ENCODE measurements at places on chromosomes 5 and 9.
A peak's percentile ranks its signal among the peaks of the same experiment; 100 is the strongest.

GRCh38 chr5:74418709-74419108 is 221.8 kb downstream of the ENC1 start:
- no peak for DNase-seq

- DNase-seq: no peak
Measured at GRCh38 chr9:124615100-124615742, 108.0 kb upstream of the NR5A1 start.

DNA sequence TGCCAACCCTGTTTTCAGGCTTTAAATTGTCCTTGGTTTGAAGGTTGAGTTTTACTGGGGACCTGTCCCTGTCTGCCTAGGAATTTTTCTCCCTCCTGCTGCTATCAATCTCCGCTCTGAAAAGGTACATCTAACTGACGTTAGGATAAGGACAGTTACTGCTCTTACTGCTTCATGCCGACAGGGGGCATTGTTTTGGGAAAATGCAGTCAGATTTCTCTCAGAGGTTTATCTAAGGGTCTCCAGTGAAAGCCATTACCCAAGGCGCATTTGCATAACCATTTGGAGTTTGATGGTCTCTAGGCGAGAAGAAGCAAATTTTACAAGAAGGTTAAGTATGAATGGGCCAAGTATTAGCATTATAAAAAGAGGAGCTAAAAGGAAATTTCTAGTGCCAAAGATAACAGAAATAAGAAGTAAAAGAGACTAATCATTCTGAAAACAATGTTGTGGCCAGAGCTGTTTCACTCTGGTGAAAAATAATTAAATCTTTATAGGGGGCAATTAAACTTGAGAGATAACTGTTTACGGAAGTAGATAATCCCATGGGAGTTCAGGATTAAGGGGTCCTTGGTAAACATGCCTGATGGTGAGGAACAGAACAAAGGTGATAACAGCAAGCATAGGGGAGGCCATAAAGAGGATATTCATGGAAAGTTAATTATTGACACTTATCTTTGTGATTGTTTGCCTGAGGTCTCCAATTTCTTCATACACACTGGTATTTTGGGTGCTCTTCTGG is 605.0 kb downstream of the MTRR start:
- DNase-seq: no peak

DNA sequence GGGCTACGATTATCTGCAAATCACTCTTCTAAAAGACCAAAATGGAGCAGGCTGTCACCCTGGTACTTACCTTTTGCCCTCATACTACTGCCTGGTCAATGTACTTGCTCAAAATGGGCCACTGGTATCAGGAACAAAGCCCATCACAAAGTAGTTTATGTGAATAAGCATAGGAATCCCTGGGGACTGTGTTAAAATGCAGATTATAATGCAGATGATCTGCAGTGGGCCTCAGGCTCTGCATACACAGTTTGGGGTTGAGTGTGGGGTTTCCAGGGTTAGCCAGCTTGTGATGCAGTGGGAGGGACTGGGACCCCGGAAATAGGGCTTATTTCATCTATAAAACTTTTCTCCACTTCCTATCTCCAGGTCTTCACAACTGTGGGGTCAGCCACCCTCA is 173.1 kb downstream of the HSD17B3 start:
- no peak for DNase-seq

DNA sequence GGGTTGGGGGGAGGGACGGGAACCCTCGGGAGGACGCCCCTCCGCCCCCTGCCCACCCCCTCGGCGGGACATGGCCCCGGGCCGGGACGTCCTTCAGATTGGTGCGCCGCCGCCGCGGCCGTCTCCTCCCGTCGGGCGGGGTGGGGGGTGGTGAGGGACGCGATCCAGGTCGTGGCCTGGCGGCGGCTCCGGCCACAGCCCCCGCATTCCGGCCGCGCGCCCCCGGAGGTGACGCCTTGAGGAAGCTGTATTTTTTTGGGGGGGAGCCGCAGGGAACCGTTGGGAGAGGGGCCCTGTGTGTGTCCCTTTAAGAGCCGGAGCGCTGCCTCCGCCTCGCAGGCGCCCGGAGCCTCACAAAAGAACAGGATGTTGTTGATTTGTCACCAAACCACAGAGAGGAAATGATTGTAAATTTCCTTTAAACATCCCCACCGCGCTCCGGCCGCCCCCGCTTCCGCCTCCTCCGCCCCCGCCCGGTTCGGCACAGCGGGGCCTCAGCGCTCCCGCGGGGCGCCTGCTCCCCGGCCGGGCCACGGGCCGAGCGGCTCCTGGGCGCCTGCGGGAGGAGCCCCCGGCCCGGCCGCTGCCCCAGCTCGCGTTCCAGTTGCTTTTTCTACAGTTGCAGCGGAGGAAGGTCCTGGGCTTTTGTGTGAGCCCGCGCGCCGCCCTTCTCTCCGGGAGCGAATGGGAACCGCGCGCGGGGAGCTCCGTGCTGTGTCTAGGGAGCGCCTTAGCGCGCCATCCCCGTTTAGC is 32.1 kb upstream of the SPRY4 start:
- DNase-seq: peak; percentile 91

GRCh38 chr9:100426189-100426529 is 784 bp upstream of the MSANTD3 start:
- DNase-seq: peak; percentile 46

DNA sequence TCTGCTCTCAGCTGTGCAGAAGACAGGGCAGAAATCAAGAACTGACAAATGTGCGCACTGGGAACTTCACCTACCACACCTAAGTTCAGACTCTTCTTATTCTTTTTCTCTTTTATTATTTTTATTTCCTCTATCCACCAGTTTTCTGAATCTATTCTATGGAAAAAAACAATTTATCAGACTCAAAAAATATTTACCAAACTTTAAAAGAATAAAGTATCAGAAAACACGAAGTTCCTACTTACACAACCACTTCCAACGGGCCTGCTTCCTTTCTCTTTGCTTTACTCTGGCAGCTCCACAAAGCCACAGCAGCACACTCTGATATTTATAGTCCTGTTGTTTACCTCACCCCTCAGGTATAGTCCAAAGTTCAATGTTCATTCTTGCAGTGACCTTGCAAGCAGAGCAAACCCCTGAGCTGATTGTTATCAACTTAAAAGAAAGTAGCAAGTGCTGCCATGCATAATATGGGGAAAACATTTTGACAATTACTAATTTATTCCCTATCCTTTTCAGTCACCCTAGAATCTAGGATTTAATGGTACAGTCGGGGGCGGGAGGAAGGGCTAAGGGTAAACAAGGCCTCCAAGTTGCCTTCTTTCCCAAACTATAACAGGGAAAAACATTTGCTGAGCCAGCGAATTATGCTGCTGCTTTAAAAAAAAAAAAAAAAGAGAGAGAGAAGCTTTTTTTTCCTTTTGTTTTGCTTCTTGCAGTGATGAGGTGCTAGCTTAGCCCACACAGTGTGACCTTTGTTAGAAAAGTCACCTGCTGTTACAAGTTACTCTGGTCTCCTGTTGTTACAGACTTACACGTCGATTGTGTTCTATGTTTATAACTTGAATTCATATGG is at the start of gene SELENOP:
Gene SELENOP (minus strand): TSS at position 302 of the 856 bp plus-strand sequence. CDS start 3,539 bp downstream, outside the sequence.
- DNase-seq: peak; percentile 46

DNA sequence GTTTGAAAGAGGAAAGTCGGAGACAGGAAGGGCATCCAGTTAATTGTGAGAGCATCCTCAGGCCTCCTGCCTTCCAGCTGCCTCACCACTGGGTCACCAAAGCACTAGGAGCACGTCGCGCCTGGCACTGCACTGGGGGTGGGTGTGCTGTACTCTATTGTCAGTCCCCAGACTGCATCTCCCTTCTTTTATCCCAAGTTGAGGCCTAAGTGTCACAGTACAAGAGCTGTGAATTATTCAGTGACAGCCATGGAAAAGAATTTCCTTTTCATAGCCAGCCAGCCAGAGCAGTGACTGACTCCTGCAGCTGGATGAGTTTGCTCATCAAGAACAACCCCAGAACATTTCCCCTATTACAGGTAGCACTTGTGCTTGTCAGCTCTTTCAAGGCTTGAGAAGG is 16.3 kb downstream of the CLTA start:
- DNase-seq: no peak

GRCh38 chr5:9483243-9483642 is 62.6 kb downstream of the SEMA5A start:
- no peak for DNase-seq

DNA sequence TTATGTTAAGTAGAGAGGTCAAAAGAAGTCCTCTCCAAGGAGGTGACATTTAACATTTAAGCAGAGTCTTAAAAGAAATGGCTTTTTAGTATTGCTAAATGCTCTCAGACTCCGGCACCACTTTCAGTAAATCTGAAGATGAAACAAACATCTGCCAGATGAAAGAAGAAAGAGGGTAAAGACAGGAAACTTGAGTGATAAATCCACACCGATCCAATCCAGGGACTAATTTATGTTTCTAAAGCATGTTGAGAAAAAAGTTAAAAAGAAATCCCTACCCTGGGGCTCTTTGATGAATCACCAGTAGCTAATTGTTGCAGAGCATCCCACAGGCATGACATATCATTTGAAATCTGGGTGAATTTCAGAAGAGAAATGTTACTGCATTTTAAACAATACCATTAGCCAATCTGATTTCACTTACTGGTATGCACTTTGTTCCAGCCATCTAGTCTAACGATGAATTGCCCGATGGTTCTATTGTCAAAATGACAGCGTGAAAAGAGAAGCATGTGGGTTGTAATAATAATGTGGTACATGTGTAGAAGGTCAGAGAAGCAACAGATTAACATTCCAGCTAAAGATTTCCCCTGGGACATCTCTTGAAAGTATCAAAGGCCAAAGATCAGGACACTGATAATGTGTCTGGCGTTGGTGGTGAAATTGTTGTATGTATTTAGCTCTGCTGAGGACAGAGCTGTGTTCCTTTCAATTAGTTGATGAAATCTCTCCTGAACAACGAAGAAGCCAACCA is 485.7 kb downstream of the CSNK1G3 start:
- DNase-seq: no peak

- DNase-seq: no peak
Measured at GRCh38 chr9:124950050-124950718, 9.3 kb upstream of the GOLGA1 start.

DNA sequence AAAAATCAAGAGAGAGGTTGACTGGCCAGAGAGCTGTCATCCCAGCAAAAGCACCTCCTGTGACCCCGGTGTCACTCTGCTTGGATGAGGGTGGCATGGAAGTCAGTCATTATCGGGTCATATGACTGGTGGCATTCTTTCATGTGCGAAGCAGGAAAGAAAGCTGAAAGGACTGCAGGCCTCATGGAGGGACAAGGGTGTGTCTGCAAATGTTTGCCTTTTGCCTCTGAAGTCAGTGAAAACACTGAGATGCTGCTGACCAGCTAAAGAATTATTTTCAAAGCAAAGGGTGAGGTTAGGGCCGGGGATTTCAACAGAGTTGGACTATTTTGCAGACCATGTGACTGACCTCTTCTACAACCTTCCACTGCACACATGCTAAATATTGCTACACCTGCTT is 298.3 kb downstream of the CSNK1G3 start:
- no peak for DNase-seq

DNA sequence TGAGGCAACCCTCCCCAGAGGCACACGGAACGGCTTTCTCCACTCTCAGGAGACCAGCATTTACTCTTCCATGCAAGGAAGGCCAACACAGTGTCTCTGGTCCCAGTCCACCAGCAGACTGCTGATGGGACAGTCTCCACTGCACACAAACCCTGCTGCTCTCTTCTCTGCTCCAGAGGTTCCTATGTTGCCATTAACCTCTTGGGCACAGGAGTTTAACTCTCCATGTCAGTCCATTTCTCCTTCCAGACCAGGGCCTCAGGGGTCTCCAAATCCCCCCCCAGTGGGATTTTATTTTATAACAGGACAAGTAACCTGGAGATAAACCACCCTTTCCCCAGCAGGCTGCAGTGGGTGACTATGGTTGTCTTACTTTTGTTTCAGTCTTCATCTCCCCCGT is 452.5 kb downstream of the GADD45G start:
- no peak for DNase-seq

DNA sequence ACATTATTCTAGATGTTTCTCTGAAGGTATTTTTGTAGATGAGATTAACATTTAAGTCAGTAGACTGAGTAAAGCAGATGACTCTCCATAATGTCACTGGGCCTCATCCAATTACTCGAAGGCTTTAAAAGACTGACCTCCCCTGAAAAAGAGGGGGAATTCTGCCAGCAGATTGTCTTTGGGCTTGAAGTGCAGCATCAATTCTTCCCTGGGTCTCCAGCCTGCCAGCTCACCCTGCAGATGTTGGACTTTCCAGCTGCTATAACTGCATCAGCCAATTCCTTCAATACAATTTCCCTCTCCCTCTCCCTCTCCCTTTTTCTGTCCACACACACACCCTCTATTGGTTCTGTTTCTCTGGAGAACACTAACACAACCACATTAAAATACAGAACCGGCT is 472.8 kb downstream of the SPOCK1 start:
- DNase-seq: no peak

DNA sequence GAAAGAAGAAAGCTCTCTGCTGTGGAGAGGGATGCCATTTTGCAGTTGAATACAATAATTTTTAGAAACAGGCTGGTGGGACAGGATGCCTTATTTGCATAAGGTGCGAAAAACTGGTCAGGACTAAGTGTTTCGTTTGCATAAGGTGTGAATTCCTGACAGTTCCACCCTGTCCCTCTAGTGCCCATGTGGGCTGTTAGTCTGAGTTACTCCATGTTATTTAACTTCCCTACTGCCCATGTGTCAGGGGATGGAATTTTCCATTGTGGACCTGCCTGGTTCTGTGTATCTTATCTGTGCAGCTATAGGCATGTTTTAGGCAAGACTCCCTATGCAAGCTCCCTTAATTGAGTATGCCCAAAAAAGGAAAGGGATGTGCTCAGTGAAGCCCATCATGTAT is 35.3 kb upstream of the NFIL3 start:
- DNase-seq: no peak

DNA sequence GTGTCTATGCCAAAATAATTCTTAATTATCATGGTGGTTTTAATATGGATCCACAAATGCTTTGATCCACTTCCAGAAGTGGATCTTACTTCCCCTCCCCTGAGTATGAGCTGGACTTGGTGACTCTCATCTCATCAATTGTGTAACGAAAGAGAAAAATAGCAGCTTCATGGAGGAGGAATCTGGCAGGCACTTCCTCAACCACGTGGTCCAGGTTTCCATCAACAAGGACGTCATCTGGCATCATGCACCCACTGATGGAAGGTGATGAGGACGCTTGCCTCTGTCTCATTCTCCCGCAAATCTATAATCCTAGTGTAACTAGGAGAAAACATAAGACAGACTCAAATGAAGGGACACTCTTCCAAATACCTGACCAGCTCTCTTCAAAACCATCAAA is 54.6 kb upstream of the S1PR3 start:
- no peak for DNase-seq

GRCh38 chr9:95461448-95462248 is 55.1 kb downstream of the PTCH1 start:
- no peak for DNase-seq

- DNase-seq: no peak
Measured at GRCh38 chr5:92402956-92403702, 1020.0 kb upstream of the ARRDC3 start.

GRCh38 chr5:173808079-173808808 is 79.9 kb upstream of the CPEB4 start:
- peak; percentile 37 for DNase-seq

- peak; percentile 43 for DNase-seq
Measured at GRCh38 chr9:20579524-20580314, 42.6 kb downstream of the MLLT3 start.

DNA sequence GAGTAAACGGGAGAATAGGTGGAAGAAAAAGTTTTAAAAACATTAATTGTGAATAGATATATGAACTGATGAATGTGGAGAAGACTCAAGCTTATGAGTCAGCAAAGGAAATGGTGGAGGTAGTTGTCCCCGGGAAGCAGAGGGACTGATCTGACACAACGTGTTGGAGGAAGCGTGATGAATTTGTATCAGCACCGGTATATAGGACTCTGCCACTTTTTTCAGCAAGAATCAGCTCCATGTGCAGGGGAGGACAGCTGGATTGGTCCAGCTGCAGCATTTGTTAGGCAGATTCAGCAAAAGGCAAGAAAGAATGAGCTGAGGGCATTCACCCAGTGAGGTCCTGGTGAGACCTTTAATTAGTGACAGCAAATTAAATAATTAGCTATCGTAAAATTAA is 276.0 kb downstream of the TENT4A start:
- no peak for DNase-seq
